ENCODE measurements at places on chromosomes 3 and 15.

DNA sequence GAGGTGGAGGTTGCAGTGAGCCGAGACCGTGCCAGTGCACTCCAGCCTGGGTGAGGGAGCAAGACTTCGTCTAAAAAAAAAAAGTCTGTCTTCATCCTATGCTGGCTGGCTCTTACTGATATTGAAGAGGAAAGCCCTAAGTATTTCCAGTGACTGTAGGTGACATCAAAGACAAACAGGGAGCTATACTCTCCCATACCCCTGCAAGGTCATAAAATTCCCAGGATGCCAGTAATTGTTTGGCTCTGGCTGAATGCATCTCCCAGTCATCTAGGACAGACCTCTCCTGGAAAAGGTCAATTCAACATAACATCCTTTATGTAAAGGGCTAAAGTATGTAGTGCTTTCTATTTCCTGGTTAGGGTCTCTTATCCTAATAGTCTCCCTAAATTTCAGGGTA, 8.0 kb downstream of the ZBBX start:
- no peak for DNase-seq

DNA sequence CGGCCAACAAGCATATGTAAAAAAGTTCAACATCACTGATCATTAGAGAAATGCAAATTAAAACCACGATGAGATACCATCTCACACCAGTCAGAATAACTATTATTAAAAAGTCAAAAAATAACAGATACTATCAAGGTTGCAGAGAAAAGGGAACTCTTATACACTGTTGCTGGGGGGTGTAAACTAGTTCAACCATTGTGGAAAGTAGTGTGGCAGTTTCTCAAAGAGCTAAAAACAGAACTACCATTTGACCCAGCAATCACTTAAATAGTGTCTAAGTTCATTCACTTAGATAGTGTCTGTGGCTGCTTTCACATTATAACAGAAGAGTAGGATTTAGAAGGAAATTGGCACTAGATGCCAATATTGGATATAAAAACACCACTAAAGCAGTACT, 49.7 kb downstream of the CGGBP1 start:
- DNase-seq: no peak

DNA sequence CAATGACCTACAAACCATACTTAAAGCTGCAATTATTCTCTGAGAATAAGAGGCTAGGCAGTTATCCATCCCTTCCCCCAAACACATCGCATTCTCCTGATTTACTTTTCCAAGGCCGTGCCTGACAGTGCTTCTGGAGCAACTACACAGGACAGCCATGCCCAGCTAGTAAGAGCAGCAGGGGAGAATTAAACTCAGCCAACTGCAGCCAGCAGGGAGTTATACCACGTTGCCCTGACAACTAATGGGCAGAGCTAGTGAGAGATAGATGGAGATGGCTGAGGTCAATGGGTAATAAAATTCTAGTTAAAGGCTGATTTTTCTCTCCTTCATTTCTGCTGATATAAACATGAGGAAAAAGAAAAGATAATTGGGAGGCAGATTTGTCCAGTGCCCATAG, 193.8 kb upstream of the PPP2R3A start:
- DNase-seq: no peak

DNA sequence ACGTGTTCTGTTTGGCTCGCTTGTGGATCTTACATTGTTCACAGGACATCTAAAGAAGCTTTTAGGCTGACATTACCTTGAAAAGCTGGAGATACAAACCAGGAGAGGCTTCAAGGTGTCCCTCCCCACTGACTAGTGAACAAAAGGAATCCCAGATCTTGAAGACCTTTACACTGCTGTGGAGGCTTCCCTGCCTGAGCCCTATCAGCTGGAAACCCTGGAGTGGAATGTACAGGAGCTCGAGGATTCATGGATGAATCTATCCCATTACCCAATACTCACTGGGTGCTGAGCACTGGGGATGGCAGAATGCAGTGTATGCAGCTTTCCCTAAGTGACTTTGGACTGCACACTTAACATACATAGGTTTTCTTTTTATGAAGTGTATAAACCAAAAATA, 82.3 kb upstream of the MFGE8 start:
- DNase-seq: no peak

- no peak for DNase-seq
Measured at GRCh38 chr3:186137051-186137685, 28.3 kb upstream of the ETV5 start.
